ENCODE measurements at places on chromosomes 6 and 20.
A peak's percentile ranks its signal among the peaks of the same experiment; 100 is the strongest.

- DNase-seq, result peak; percentile 22
Observed at GRCh38 chr20:62618611-62619529, 23.4 kb upstream of the SLCO4A1 start.

DNA sequence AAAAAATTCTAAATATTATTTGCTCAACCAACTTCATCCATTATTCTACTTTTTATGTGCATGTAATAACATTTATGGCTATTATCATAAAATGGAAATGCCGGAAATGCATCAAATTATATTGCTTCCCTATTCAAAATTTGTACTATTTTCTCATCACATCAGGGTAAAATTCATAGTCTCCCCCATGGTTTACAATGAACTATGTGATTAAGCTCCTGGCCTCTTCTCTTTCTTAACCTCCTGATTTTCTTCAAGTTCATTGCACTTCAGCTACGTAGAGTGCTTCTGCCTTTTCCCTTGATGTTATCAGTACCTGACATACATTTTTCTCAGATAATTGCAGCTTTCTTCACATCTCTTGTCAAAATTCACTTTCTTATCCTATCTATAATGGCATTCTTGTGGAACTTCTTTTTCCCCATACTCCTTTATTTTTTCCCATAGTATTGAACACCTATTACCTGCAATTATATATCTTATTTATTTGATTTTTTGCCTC, 699.1 kb upstream of the ADGRB3 start:
- no peak for DNase-seq

DNA sequence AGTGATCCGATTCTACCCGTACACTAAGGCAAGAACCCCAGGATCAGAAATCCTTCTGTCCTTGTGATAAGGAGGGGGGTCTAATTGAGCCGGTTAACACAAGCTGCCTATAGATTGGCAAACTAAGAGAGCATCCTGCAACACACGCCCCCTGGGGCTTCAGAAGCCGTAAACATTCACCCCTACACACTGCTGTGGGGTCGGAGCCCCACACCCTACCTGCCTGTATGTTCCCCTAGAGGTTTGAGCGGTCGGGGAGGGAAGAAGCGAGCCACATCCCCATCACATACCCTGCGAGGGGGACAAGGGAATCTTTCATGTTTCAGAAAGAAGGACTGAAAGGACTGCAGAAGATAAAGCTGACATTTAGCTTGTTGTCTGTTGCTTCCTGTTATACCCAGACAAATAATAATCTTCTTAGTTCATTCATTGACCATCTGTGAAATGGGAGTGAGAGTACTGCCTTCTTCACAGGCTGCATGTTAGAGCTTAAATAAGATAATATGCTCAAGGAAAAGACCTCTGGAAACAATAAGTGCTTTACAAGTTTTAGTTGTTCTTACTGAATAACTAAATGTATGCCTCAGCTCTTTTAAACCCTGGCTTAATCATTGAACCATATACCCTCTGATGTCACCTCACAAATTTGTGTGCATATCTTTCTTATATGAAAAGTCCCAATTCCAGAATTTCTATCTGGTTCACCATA, 74.2 kb upstream of the RNF217 start:
- no peak for DNase-seq

DNA sequence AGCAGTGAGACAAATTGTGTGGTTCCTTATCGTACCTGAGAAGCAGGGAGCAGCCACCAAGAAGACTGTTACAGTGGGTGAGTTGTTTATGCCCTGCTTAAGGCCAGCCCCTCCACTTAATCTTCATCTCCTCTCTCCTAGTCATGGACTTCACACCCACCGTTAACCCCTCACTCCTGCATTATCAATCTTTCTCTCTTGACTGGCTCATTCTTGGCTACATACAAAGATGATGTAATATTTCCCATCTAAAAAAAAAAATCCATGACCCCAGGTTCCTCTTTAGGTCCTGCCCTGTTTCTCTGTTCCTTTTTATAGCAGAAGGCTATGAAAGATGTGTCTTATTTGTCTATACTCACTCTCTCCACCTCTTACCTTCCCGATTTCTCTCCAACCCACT, 72.4 kb downstream of the SHLD1 start:
- DNase-seq, result no peak

DNA sequence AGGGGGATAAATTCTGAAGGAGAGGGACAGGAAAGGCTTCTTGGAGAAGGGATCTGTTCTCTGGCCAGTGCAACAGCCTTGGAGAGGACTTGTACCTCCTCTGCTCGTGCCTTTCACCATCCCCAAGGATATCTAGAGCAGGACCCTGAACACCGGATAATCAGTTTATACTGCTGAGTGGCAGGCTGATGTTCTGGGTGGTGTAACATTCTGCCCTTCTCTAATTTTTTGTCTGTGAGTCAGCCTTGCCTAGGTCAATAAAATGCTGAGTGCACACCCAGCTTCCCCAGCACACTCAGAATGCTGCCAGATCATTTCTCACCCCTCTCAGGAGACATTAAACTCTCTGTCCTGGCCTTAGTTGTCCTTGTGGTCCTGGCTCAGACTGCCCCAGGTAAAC, at the start of gene DEFB115:
Gene DEFB115, plus strand, starts transcription at position 301 of the 400 bp plus-strand sequence. Its CDS starts 0 bp downstream, at position 301.
- no peak for DNase-seq

GRCh38 chr6:9398071-9398766, 962.9 kb upstream of the SLC35B3 start:
- DNase-seq, result no peak

DNA sequence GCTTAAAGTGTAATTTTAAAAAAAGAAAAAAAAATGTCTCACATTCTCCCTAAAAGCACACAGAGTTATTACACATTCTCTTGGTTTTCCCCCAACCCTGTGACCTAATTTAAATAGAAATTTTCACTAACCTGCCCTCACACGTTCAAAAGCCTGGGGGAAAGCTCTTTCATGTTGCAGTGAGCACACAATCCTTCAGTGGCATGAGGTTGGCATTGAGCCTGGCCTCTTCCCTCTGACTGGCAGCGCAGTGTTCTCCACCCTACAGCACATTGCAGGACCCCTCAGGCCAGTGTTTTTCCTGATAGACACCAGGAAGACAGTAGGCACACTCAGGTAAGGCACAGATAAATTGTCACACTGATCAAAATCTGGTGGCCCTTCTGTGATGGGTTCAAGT, 34.1 kb downstream of the TNFRSF21 start:
- no peak for DNase-seq

- DNase-seq, result no peak
Observed at GRCh38 chr6:92072387-92072786, 1347.0 kb downstream of the EPHA7 start.

DNA sequence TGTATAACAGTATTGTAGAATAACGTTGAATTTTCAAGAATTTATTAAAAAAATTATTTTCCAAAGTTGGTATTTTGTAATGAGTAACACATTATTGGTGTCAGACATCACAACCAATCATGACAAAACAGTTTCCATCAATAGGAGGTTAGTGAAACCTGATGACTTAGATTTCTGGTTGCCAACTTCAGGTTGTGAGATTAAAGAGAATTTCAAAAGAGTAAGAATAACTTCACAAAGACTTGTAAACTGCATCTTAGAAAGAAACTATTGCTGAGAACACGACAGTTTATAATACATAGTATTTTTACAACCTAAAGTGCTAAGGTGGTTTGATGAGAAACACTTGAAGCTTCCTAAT, 159.2 kb upstream of the ARG1 start:
- DNase-seq, result no peak

DNA sequence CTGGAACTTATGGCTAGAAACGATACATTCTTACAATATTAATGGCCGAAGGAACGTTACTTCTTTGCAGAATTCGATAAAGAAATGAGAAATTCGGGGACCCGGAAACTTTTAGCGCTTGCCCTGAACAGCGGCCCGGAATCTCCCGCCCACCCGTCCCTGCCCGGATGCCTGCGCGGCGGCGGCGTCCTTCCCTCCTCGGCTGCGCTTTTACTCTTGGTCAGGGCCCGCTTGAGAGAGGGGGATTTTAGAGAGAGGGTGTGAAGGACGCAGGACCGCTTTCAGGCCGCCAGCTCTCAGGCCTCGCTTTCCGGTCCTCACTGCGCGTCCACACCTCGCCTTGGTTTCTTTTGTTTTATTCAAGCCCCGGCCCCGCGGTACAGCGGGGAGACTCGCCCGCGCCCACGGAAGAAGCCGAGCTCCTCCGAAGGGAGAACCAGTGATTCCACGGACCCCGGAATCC, 243.7 kb downstream of the ARID1B start:
- peak; percentile 62 for DNase-seq

DNA sequence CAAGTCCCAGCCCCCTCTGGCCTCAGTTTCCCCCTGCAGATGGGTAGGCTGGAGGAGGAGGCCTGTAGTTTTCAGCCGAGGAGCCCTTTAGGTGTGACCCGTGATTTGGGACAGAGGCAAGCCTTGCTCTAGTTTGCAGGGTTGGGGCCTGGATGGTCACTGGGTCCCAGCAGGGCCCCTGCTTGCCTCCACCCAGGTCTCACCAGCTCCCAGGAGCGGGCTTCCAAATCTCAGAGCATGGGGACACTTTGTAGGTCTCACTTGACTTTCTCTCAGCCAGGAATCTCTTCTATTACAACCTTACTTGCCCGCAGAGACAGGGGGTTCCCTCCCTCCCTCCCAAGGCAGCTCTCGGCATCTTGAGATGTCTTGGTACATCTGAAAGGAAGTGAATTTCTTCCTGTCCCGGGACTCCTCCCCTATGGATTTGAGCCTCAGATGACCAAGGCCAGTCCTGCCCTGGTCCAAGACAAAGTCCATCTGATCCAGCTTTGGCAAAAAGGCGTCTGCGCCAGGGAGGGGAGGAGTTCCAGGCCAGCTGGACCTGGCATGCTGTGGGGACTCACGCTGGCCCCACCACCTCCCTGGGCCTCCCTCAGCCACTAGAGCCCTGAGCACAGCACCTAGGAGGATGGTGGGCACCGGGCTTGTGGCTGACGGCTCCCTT, 47.4 kb downstream of the SRC start:
- DNase-seq, result no peak

GRCh38 chr6:101799531-101799930, 406.0 kb downstream of the GRIK2 start:
- no peak for DNase-seq

DNA sequence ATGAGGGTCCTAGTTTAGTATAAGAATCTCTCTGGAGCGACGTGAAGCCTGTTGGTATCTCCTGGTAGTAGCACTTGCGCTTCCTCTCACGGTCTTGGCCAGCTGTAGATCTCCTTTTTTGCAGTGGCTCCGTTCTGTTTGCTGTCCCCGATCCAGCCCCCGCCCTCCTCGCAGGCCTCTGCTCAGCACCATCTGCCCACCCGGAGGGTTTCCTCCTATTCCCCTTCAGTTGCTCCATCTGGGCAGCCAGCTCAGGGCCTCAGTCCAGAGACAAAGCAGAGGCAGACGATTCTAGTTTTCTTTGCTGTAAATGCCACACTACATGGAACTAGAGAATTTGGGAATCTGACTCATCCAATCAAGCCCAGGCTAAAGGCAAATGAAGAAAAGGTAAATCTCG, 126.6 kb downstream of the TIAM2 start:
- DNase-seq, result no peak

DNA sequence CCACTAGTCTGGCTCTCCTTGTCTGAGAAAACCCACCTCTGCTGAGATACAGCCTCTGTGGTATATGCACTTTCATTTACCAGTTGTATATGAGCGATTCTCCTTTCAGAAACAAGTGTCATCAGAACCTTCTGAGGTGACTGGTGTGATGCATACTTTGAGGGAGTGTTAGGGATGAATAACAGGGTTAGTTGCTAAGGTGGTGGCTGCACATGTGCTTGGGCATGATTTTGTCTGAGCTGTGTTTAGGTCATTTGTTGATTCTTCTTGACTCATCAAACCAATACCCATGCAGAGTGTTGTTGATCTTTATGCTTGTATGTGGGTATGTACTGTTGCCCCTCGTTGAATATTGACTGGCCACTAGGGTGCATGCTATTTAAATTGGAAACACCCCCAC, 25.7 kb downstream of the DTD1 start:
- no peak for DNase-seq

All from stimulated activated CD4-positive, alpha-beta T cell treated with anti-CD3 and anti-CD28 coated beads, Interleukin-4, amount 100 ng/mL, for 24 hours (primary cell).